ENCODE measurements at places on chromosomes 2 and 18. TPM values are rescaled to one million over a fixed set of nuclear protein-coding genes. Genes with fewer than 3 reads are reported as not detected.

The TRPM8 gene
- polyA plus RNA-seq, result 3.0 TPM

The ADCYAP1 gene
- 53.7 TPM for polyA plus RNA-seq

The NIF3L1 gene
- 51.2 TPM for polyA plus RNA-seq

The IL1R2 gene
- polyA plus RNA-seq, result not detected

The RAB17 gene
- not detected for polyA plus RNA-seq

The SERPINB11 gene
- not detected for polyA plus RNA-seq

The ATOH8 gene
- polyA plus RNA-seq, result not detected

The STARD6 gene
- not detected for polyA plus RNA-seq

The CNRIP1 gene
- 58.7 TPM for polyA plus RNA-seq

The IRS1 gene
- 23.3 TPM for polyA plus RNA-seq

The MERTK gene
- 1.1 TPM for polyA plus RNA-seq

The FAHD2B gene
- 12.1 TPM for polyA plus RNA-seq

The CCDC141 gene
- polyA plus RNA-seq, result 6.1 TPM

The OTOS gene
- not detected for polyA plus RNA-seq

The ASB3 gene
- polyA plus RNA-seq, result 48.4 TPM

The ARHGEF4 gene
- 5.4 TPM for polyA plus RNA-seq

The G6PC2 gene
- polyA plus RNA-seq, result not detected

The LRRC30 gene
- polyA plus RNA-seq, result not detected

The ANKRD30BL gene
- 0.35 TPM for polyA plus RNA-seq

The PROM2 gene
- polyA plus RNA-seq, result not detected

The MZT2B gene
- polyA plus RNA-seq, result 11.4 TPM

The C2orf66 gene
- polyA plus RNA-seq, result not detected

The MFF gene
- polyA plus RNA-seq, result 133 TPM

The KLHL14 gene
- polyA plus RNA-seq, result not detected

The MFSD6 gene
- polyA plus RNA-seq, result 103 TPM

The TMEM182 gene
- polyA plus RNA-seq, result 32.9 TPM

The SEMA4C gene
- 0.09 TPM for polyA plus RNA-seq

The C1QL2 gene
- polyA plus RNA-seq, result not detected

The GDF7 gene
- polyA plus RNA-seq, result not detected

The CCDC74A gene
- polyA plus RNA-seq, result 0.74 TPM

The LHCGR gene
- polyA plus RNA-seq, result not detected

The SLC25A52 gene
- not detected for polyA plus RNA-seq

The NEU4 gene
- not detected for polyA plus RNA-seq

The NAT8 gene
- polyA plus RNA-seq, result not detected

The PRKD3 gene
- 5.2 TPM for polyA plus RNA-seq

The LYPD6B gene
- not detected for polyA plus RNA-seq
